ENCODE measurements at places on chromosomes 16 and 17.

DNA sequence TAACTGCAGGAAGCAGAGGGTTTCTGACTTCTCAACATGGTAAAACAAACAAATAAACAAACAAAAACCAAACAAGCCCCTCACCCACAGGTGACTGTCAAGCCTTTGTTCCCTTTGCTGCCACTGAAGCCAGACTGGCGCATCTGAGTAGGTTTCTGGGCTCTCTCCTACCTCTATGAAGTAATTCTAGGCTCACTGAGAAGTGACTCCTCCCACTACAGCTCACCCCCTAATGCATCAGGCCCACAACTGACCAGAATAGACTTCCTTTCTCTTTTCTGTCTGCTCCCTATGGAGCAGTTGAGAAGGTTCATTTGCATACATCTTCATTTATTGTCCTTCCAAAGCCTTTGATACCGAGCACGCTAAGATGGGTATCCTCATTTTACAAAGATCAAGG, 77.0 kb upstream of the CCL2 start:
- DNase-seq, result no peak

- DNase-seq, result no peak
Measured at GRCh38 chr16:72199761-72200337, 27.9 kb upstream of the PMFBP1 start.

GRCh38 chr17:9855036-9855435, 29.3 kb downstream of the GLP2R start:
- no peak for DNase-seq

- DNase-seq, result no peak
Measured at GRCh38 chr16:67208154-67208896, 9.4 kb downstream of the ELMO3 start.

DNA sequence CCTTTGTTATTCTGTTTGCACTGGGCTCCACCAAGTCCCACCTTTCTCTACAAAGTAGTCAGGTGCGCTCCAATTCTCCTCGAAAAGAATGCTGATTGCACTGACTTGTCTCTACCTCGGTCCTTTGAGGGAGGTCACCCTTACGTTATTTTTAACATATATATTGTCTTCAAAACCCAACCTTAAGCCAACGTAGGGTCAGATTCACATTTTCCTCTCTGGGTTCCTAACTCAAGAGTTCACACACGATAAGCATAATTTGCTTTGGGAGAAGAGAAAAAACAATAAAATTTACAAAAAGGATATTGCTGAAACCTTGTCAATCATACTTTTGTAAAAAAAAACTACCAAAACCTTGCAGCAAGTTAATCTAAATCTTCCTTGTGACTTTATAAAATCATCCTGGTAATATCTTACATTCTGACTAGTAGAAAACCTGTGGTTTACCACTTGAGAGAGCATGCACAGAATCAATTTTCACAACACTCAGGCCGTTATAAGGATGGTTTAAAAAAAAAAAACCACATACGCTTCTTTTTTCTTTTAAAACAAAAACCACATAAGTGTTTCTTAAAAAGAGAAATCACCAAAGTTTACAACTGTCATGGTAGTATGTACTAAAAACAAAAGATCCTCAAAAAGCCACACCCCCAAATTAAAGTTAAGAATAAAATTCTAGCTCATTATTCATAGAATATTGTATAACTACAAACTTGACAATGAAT, 72.2 kb upstream of the TRAP1 start:
- DNase-seq, result no peak

DNA sequence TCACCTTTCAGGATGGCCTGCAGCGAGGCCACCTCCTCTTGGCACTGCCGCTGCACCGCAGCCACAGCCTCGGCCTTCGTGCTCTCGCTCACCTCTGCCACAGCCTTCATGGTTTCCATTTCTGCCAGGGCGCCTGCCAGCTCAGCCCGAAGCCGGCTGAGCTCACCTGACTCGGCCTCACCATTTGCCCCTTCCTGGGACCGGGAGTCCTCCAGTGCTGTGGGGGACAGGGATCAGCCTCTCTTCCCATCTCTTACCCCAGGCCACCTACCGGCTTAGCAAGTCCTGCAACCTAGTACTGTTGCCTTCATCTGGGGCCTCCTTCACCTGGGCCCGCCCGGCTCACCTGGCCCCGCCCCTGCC, 658 bp downstream of the RABEP2 start:
- DNase-seq, result no peak

GRCh38 chr17:13931800-13932460, 137.4 kb upstream of the COX10 start:
- DNase-seq, result no peak

DNA sequence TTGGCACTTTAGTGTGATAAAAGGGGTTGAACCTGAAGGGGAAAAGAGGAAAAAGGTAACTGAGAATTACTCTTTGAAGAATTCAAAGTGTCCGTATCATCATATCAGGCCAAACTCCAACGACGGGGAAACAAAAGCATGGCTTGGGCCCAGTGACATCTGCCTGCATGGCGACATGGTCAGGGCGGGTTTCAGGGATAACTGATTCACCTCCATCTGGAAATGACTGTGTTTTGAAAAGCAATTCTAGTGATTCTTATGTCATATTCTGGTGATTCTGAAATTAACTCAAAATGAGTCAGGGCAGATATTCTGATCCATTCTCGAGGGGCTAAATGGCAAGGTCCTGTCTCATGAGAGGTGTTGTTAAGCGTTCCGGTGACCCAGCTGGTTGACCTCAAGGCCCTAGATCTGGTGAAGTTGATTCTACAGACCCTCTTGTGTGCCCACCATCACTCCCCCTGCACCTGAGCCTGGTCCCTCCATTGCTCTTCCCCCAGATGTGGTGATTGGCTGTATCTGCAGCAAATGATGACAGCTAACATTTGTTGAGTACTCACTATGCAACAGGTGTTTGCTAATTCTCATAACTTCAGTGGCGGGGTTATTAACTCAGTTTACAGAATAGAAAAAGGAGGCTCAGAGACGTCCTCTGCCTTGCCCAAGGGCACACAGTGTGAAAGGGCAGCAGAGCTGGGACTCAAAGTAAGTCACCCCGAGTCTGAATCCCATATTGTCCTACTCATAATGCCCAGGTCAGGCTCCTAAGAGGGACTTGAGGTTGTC, 251.8 kb downstream of the MAF start:
- no peak for DNase-seq

DNA sequence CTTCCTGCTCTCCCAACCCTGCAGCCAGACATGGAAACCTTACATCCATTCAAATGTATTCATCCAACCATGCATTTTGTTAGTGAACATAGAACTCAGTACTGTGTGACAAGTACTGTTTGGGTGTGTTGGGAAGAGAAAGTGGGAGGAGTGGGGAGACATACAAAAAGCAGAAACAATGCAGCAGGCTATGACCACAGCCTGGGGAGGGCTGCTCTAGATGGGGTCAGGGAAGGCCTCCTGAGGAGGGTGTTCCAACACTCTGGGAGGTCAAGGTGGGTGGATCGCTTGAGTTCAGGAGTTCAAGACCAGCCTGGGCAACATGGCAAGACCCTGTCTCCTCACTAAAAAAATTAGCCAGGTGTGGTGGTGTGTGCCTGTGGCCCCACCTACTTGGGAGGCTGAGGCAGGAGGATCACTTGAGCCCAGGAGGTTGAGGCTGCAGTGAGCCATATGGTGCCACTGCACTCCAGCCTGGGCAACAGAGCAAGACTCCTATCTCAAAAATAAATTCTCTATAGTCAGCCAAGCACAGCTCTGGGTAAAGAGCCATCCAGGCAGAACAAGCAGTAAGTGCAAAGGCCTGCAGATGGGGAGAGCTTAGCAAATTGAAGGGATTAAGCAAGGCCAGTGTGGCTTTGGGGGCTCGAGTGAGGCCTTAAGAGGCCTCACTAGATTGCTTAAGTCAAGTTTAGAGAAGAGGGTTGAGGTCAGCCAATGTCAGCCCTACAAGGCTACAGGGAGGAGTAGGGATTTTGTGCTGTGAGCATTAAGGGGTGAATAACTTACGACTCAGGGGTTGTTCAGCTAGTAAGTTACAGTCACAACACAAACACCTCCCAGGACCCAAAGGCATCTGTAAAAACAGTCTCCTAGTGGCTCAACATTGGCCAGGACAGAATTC, 5.5 kb downstream of the SLC13A2 start:
- DNase-seq, result no peak

DNA sequence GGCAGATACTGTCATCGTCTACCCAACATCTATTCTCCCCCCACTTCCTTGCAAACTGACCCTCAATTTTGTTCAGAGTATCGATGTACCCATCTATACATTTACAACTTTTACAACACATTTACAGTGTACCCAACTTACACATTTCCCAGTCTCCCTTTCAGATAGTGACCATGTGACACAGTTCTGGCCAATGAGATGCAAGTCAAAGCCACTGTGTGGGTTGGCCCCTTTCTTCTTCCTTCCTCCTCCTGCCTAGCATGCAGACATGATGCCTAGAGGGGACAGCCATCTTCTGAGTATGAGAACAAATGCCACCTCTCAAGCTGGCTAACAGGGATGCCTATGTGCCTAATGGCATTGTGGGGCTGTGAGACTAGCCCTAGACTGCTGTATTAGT, 11.3 kb upstream of the NFAT5 start:
- DNase-seq, result no peak

DNA sequence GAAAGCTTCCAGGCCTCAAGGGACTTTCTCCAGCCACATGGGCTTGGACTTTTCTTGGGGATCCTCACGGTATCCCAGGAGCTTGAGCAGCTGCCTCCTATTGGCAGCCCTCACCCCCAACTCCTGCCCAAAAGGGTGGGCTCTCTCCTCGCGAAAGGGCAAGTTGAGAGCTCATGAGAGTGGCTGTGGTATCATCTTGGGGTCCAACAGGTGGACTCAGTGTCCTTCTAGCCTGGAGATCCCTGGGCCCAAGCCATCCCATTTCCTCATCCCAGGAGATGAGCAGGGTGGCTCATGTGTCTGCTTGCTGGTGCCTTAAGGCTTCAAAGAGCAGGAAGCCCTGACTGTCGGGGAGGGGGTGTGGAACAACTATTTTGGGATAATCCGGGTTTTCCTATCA, 17.7 kb downstream of the TBX4 start:
- no peak for DNase-seq

- no peak for DNase-seq
Measured at GRCh38 chr16:57635266-57636097, 7.1 kb downstream of the ADGRG1 start.

DNA sequence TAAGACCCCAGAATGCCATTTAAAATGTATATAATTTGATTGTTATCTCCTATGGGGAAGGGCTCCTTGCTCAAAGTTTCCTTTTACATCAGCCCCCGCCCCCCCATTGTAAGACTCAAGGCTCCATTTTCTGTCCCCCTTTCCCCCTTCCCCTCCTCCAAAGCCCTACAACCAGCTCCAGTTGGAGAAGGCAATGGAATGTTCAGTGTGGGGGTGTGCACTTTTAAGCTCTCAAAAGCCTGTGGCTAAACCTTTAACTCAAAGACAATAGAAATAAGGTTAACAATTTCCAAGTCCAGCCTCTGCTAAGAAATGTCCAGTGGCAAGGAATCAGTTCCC, 114.7 kb downstream of the NOG start:
- no peak for DNase-seq

GRCh38 chr17:81821603-81822311, 11.3 kb downstream of the MCRIP1 start:
- DNase-seq, result no peak

DNA sequence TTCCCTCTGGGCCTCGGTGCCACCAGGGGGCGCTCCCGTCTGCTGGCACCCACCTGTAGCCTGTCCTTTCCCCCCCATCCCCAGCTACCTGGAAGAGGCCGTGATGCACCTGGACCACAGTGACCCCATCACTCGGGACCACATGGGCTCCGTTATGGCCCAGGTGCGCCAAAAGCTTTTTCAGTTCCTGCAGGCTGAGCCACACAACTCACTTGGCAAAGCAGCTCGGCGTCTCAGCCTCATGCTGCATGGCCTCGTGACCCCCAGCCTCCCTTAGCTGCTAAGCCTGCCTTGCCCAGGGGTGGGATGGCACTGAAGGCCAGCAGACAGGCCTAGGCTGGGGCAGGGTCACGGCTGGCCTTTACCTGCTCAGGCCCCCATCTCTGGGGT, 818 bp upstream of the NRN1L start:
- DNase-seq, result peak; percentile 47

- DNase-seq, result no peak
Measured at GRCh38 chr17:82212331-82213250, at the start of gene CCDC57. TSS of gene CCDC57 (minus strand) at chr17:82212842. CDS start at chr17:82201944, 10,898 bp downstream.

DNA sequence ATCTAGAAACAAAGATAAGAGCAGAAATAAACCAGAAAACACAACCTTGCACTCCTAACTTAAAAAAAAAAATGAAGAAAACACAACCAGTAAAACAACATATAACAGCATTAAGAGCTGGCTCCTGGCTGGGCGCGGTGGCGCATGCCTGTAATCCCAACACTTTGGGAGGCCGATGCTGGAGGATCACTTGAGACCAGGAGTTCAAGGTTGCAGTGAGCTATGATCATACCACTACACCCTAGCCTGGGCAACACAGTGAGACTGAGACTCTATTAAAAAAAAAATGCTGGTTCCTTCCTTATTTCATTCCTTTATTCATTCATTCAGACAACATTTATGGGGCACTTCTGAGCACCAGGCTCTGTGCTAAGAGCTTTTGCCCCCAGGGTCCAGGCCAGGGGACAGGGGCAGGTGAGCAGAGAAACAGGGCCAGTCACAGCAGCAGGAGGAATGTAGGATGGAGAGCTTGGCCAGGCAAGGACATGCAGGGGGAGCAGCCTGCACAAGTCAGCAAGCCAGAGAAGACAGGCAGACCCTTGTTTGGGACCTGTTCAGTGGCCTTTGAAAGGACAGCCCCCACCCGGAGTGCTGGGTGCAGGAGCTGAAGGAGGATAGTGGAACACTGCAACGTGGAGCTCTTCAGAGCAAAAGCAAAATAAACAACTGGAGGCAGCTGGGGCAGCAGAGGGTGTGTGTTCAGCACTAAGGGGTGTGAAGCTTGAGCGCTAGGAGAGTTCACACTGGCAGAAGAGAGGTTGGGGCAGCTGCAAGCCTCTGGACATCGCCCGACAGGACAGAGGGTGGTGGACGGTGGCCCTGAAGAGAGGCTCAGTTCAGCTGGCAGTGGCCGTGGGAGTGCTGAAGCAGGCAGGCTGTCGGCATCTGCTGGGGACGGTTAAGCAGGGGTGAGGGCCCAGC, 2.6 kb downstream of the STH start:
- DNase-seq, result no peak

DNA sequence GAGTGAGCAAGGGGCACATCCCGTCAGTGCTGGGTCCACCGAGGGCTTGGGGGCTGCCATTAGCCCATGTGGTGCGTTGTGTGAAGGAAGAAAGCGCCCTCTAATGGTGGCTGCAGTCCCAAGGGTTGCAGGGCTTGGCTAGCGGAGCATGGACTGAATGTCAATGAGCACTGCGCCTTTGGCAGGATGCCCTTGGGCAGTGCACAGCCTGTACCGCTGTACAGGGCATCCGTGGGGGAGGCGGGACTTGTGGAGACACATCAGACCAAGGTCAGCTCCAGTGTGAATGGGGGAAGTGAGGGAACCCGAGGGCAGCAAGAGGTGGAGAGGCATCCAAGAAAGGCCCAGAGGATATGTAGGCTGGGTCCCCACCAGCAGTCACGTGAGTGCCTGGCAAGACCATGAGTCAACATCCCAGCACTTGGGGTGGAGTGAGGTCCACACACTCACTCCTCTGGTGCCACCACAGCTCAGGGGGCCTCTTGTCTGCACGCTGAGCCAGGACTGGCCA, 75.5 kb upstream of the MED9 start:
- DNase-seq, result no peak

- DNase-seq, result no peak
Measured at GRCh38 chr16:67177743-67178699, 5.7 kb downstream of the MATCAP1 start.

- DNase-seq, result peak; percentile 72
Measured at GRCh38 chr17:19766421-19767270, 18.5 kb upstream of the ALDH3A1 start.

- no peak for DNase-seq
Measured at GRCh38 chr16:87303962-87304521, 13.2 kb downstream of the C16orf95 start.

Measured in stimulated activated CD4-positive, alpha-beta T cell treated with anti-CD3 and anti-CD28 coated beads, Interleukin-1b, Interleukin-23, amount 100 ng/mL, for 24 hours (primary cell).